ENCODE measurements at places on chromosomes 6 and 20.

- no peak for DNase-seq
Observed at GRCh38 chr6:82249381-82250253, 2.1 kb upstream of the IBTK start.

DNA sequence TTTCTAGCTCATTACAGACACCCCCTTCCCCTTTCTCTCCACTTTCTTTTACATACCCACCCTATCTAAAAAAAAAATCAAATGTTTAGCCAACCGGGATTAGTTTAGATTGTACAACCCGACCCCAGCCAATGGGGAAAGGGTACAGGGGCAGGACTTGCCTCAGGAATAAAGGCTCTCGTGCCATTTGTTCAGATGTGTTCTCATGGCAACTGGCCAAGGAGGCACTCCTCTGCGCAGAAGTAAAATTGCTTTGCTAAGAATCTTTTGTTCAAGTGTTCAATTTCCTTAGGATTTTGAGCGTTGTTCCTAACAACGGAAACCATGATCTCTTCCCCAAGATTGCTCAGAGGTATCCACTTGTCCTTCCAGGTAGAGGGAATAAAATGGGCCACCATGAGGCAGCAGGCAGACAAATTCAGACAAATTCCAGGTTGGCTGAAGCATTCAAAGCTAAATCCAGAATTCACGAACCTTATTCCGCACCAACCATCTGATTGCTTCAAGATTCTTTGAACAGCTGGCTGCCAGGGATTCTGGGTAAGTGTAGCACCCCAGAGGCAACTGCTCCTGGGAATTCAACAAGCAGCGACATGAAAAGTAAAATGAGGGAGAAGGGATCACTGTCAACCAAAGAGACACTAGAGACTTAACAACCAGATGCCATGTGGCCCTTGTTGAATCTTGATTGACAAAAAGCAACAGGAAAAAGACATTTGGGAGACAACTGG is 431.8 kb downstream of the PREX1 start:
- DNase-seq: no peak

GRCh38 chr6:68192988-68193387 is 442.1 kb upstream of the ADGRB3 start:
- peak; percentile 45 for DNase-seq

GRCh38 chr6:36028088-36028876 is 674 bp downstream of the MAPK14 start:
- DNase-seq: no peak

- peak; percentile 72 for DNase-seq
Observed at GRCh38 chr6:166958926-166959861, 2.8 kb upstream of the RNASET2 start.

DNA sequence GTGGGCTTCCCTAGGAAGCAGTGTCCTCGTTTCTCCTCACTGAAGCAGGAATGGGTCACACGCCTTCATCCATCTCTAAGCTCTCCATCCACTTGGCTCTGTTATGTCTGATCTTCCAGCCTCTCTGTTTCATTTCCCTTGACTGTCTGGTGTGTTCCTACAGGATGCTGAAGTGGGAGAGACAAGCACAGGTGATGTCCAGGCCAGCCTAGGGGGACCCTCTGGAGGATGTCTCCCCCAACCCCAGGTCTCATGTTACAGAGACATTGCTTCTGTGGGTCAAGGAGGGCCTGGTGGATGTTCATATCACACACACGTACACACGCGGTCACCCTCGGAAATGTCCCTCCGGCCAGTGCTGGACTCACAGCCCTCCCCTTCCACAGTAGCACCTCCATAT is 229.9 kb downstream of the CDC5L start:
- no peak for DNase-seq

- no peak for DNase-seq
Observed at GRCh38 chr20:51910321-51911050, 108.2 kb upstream of the SALL4 start.

DNA sequence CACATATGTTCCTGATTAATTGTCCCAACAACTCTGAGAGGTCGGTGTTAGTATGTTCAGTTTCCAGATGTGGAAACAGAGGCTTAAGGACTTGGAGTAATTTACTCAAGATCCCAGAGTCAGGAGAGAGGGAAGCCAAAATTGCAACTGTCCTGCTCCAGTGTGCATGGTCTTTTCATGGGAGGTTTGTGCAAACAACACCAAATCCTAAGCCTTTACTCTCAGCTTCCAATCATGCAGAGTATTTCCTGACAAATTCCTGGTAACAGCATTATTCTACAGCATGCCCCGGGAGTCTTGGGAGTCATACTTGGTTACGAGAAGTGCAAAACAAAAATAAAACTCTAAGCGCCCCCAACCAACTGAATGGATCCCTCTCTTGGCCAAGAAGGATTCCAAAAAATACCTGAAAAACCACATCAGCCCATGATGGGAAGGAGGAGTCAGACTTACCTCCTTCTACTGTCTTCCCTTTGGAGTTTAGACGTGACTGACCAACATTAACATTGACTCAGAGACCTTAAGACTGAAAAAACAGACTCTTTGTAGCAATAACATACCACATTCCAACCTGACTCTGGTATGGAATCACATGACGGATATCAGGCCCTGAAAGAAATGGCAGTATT is 30.8 kb upstream of the PPP1R3G start:
- DNase-seq: no peak

GRCh38 chr6:45902984-45903383 is 112.7 kb downstream of the CLIC5 start:
- DNase-seq: no peak

GRCh38 chr6:42720739-42721138 is 1.7 kb downstream of the PRPH2 start:
- no peak for DNase-seq
